CD4-positive, alpha-beta T cell (primary cell): ENCODE measurements at places on chromosomes 5 and 9. TPM values are rescaled to one million over a fixed set of nuclear protein-coding genes. Genes with fewer than 3 reads are reported as not detected.

DNA sequence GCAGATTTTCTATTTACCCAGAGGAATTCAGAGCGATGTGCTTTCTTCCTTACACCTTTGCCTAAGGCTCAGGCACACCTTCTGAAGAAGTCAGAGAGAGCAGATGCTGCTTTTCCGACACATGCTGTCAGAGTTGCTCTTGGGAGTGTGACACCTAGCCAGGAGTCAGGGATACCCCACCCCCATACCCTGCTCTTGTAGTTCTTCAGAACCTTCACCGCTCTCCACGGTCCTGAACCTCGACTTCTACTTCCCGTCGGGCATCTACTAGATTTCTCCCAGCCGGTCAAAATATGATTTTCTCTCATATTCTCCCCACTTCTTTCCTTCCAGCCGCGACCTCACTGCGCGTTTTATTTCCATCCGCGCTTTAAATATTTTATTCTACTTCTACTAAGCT, 1.7 kb downstream of the GRIN3A start:
- no peak for DNase-seq

GRCh38 chr9:108466304-108466703, 389.5 kb downstream of the ACTL7B start:
- no peak for DNase-seq

Gene PCDHGB1
- 0.05 TPM for total RNA-seq

GRCh38 chr5:1424716-1425115, 20.5 kb downstream of the SLC6A3 start:
- DNase-seq, result no peak

GRCh38 chr9:109328978-109329637, 8.2 kb upstream of the EPB41L4B start:
- DNase-seq, result no peak

DNA sequence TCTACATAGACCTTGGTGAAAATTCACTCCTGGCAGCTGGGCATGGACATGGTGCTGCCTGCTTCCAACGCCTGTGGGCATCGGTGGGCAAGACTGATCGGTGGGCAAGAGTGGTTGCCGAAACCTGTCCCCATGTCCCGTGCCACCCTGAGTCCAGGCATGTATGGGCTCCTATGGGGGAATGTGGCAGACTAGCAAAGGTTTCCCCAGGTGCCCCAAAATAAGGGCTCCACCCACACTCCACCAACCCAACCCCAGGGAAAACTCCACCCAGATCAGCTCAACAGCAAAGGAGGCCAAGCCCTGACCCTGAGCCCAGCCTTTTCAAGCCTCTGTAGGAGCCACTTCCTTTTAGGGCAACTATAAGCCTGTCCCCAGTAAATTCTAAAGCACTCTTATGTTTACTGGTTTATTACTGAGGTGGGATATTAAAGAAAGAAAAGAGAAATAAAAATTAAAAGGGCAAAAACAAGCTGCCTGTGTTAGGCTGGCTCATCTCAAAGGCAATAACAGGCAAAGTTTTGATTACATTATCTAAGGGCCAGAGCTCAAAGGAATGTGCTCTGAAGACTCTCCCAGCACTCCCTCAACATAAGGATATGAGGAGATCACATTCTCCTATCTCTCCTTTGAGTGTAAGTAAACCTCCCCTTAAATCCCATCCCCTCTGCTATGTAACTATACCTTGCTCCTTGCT, 8.9 kb upstream of the SPATA31E1 start:
- no peak for DNase-seq

- no peak for DNase-seq
Measured at GRCh38 chr9:18423791-18424531, 50.0 kb upstream of the ADAMTSL1 start.

- no peak for DNase-seq
Measured at GRCh38 chr9:14075218-14075617, 238.7 kb downstream of the NFIB start.

Gene ADGRD2
- not detected for total RNA-seq

DNA sequence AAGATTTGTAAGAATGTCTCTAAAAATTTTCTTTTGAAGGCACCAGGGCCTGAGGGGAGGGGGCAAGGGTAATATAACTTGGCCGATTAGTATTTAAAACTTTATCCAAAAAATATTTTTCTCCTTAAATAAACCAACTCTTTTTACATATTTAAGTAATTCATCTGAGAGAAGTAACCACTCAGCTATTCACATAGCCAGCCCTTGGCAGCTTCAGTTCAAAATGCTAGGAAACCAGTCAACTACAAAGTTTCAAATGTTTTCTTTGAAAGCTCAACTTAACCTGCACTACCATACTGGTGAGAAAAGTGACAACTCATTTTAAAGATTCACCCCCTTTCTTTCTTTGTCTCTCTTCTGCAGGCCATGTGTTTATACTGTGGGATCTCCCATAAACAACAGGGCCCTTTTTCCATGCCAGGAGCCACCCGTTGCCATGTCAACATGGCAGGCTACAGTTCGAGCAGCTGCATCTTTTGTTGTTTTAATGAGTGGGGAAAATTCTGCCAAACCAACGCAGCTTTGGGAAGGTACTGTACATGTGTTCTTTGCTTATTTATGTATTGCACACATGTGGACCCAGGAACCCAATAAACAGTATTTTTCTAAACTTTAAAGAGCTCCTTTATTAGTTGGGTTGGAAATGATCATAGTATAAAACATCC, 46.3 kb downstream of the AOPEP start:
- no peak for DNase-seq

GRCh38 chr9:133238272-133238850, 29.3 kb upstream of the OBP2B start:
- DNase-seq, result no peak

DNA sequence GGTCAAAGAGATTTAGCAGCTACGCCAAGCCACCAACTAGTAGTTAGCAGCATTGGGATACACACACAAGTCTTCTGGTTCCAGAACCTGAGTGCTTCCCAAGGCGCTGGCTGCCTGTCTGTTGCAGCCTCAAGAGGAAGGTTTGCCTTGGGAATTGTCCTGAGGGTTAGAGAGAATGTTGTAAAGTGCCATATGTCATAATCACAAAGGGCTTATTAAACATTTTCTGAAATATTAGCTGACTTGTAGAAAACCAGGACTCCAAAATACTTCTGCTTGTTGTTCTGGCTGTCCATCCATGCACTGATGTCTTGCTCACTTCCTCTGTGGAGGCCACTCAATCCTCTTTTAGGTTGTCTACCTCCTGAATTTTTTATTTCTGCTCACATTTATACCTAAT, 46.3 kb downstream of the SLC36A1 start:
- DNase-seq, result no peak

- DNase-seq, result peak; percentile 75
Measured at GRCh38 chr5:36876965-36877666, 547 bp downstream of the NIPBL start.
